Natural killer cell treated with Interleukin-12 subunit alpha and Interleukin-12 subunit beta and Interleukin-15 and Interleukin-18, amount 100 ng/mL, for 72 hours (primary cell): ENCODE measurements at places on chromosomes 1 and 21. TPM values are rescaled to one million over a fixed set of nuclear protein-coding genes. Genes with fewer than 3 reads are reported as not detected.

GRCh38 chr1:229278120-229278741 is 7.3 kb downstream of the RAB4A start:
- peaks cover 47% of the 10 kb centered on the region for H3K4me1 ChIP-seq
- no peak overlapping the region for H3K4me3 ChIP-seq
- H3K27ac ChIP-seq = no peak overlapping the region
- H3K36me3 ChIP-seq = peaks cover 8% of the 10 kb centered on the region

DNA sequence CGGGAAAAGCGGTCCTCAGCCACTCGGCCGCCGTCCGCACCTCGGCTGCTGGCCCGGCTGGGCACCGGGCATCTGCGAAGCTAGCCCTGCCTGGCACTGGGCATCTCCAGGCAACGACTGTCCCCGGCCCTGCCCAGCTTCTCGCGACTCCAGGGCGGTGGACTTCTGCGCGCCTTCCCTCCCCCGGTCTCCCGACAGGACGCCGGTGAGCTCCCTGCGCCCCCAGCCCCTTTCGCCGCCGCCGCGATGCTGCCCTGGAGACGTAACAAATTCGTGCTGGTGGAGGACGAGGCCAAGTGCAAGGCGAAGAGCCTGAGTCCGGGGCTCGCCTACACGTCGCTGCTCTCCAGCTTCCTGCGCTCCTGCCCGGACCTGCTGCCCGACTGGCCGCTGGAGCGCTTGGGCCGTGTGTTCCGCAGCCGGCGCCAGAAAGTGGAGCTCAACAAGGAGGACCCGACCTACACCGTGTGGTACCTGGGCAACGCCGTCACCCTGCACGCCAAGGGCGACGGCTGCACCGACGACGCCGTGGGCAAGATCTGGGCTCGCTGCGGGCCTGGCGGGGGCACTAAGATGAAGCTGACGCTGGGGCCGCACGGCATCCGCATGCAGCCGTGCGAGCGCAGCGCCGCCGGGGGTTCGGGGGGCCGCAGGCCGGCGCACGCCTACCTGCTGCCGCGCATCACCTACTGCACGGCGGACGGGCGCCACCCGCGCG is 514 bp downstream of the FAM43B start:
- H3K27me3 ChIP-seq = peaks cover 7% of the 10 kb centered on the region
- no peak for DNase-seq
- no peaks in the 10 kb centered on the region for H3K4me1 ChIP-seq
- H3K36me3 ChIP-seq = no peaks in the 10 kb centered on the region

DNA sequence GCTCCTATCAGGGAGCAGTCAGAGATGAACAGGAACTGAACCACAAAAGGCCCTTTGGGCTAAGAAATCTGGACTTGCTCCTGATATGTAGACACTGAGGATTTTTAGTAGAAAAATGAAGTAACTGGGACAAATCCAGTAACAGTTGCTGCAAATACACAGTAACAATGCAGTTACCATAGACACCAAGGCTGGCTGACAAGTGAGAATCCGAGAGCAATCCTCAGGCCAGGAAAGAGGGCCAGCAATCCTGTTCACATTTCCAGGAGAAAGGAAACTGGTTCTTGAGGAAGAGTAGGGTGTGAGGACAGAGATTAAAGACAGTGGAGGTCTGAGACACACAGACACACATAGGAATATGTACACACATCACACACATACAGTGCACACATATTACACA is 9.3 kb upstream of the LORICRIN start:
- H3K4me3 ChIP-seq = no peak overlapping the region
- H3K36me3 ChIP-seq = no peaks in the 10 kb centered on the region
- H3K27ac ChIP-seq = no peak overlapping the region
- DNase-seq = no peak

GRCh38 chr1:227894831-227895451 is 52.8 kb downstream of the WNT9A start:
- peaks cover 12% of the 10 kb centered on the region for H3K4me1 ChIP-seq
- H3K27me3 ChIP-seq = no peaks in the 10 kb centered on the region
- no peak overlapping the region for H3K27ac ChIP-seq

GRCh38 chr1:183103147-183103546 is 79.9 kb downstream of the LAMC1 start:
- no peak overlapping the region for H3K4me3 ChIP-seq
- H3K4me1 ChIP-seq = no peaks in the 10 kb centered on the region
- H3K36me3 ChIP-seq = no peaks in the 10 kb centered on the region
- H3K27me3 ChIP-seq = peaks cover 7% of the 10 kb centered on the region

The EFHD2 gene
- 185 TPM for total RNA-seq
